ENCODE measurements at places on chromosomes 3 and 15.
A peak's percentile ranks its signal among the peaks of the same experiment; 100 is the strongest.

DNA sequence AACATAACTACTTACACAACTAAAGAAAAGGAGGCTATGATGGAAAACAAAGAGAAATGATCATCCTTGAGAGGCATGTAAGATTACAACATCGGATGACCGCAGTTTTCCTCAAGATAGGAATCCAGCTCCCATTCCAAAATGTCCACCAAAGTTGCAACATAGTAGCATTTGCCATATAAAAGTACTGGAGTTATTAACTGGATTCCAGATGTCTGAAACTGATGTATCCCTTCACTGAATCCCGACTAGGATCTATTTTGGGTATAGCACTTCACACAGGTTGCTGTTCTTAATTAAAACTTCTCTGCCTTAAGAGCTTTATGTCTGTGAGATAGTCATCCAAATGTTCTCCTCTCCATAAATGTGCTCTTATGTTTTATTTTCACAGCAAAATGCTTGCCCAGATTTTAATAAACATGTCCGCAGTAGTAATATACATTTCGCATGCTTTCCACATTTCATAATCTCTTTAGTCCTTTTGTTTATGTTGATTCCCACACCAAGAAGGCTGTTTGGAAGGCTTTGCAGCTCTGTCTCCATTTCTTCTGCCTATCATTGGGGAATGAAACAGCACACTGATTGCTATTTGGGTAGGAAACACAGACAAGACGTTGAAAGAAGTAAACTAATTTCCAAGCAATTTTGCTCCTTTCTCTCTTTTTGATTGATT, 716.5 kb upstream of the CFAP20DC start:
- H3K4me1 ChIP-seq, result peaks cover 6% of the 10 kb centered on the region
- H3K27ac ChIP-seq, result no peak overlapping the region
- H3K4me3 ChIP-seq, result no peak overlapping the region
- H3K36me3 ChIP-seq, result no peaks in the 10 kb centered on the region

GRCh38 chr3:184409946-184410500, 30.2 kb downstream of the CHRD start:
- no peaks in the 10 kb centered on the region for H3K36me3 ChIP-seq
- H3K27me3 ChIP-seq, result no peaks in the 10 kb centered on the region
- H3K4me3 ChIP-seq, result no peak overlapping the region
- no peaks in the 10 kb centered on the region for H3K4me1 ChIP-seq
- no peak for DNase-seq

DNA sequence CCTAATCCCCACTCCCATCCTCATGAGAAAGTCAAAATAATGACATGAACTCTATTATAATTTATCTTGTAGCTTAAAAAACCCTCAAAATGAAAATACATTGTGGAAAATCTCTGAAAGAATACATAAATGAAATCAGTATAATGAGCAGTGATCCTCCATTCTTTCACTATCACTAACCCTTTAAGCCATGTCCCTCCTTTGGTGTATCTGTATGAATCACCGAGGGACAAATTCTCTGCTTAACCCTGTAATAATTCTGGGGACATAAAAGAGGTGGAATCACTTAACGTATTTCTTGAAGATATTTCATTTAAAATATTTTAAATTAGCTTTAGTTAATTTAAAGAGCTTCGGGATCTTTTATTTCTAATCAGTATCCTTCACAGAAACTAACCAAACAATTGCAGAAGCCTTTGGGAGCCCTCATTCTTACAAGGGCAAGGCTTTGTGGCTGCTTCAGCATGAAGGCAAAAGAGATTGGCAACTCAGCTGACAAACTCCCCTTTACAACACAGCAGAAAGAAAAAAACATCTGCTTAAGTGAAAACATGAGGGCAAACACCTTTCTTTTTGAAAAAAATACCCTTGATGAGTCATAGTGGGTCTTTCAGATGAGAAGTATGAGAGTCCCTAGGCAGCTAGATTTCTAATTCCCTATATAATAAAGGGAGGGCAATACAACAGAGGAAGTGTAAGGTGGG, 44.0 kb upstream of the ALCAM start:
- no peak for DNase-seq
- peak overlapping the region; percentile 24 for H3K27ac ChIP-seq
- H3K27me3 ChIP-seq, result no peaks in the 10 kb centered on the region
- H3K4me3 ChIP-seq, result no peak overlapping the region

- H3K36me3 ChIP-seq, result peaks cover 24% of the 10 kb centered on the region
- H3K27me3 ChIP-seq, result no peaks in the 10 kb centered on the region
- peak overlapping the region; percentile 87 for H3K4me3 ChIP-seq
- DNase-seq, result peak; percentile 51
- peaks cover 29% of the 10 kb centered on the region for H3K4me1 ChIP-seq
Observed at GRCh38 chr3:38165722-38166387, 518 bp downstream of the OXSR1 start.

DNA sequence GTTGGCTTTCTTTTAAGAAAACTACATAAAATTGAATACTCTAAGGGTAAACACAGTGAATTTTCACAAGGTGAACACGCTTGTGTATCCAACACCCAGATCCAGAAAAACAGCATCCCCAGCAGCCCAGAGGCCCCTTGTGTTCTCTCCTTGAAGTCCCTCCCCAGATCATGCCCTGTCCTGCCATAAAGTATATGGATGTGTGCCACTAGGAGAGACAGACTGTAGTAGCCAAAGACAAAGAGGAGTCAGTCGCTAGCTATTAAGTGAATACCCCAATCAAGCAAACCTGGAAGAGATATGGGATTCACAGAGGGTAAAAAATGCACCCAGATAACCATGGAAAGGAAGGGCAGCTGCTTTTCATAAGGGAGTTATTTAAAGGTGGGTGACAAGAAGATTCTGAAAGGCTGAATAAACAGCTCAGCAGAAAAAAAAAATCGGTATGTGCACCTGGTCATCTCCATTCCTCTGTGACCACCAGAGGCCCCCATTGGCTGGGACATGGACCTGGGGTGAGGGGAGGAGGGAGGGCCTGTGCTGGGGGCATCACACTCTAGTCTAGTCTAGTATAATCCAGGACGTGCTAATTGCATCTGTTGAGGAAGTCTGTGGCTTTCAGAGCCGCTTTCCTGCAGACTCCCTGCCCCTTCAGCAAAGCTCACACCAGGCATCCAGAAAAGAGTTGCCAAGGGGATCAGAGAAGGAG, 167.3 kb upstream of the NDN start:
- no peak overlapping the region for H3K4me3 ChIP-seq
- no peak overlapping the region for H3K27ac ChIP-seq
- H3K27me3 ChIP-seq, result no peaks in the 10 kb centered on the region
- no peaks in the 10 kb centered on the region for H3K4me1 ChIP-seq

- H3K27me3 ChIP-seq, result no peaks in the 10 kb centered on the region
- H3K4me1 ChIP-seq, result peaks cover 16% of the 10 kb centered on the region
- H3K27ac ChIP-seq, result no peak overlapping the region
Observed at GRCh38 chr15:55194256-55194655, 2.5 kb downstream of the RSL24D1 start.

GRCh38 chr15:95864467-95864886, 466.0 kb upstream of the NR2F2 start:
- H3K27me3 ChIP-seq, result no peaks in the 10 kb centered on the region
- no peaks in the 10 kb centered on the region for H3K4me1 ChIP-seq
- no peak for DNase-seq

DNA sequence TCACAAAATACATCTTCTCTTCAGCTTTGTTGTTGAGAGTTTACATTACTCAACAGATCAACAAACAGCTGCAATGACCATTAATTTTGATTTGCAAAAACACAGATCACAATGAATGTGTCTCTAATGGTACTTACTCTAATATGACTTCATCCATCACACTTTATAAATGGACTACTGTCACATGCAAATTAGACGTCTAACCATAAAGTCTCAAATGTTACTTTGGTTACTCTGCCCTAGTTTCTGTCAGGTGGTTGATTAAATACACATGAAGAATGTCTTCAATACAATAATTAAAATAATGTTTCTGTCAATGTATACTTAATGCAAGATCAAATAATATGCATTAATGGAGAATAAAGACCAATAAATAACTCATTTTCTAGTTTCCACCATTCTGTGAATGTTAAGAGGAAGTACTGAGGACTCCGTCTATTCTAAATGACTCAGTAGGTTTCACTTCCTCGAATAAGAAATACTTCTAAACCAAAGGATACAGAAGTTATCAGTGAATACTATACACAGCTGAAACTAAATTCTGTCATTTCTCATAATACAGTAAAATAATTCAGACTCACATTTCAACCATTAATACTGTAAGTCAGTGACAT, 145.8 kb downstream of the CBLB start:
- no peaks in the 10 kb centered on the region for H3K27me3 ChIP-seq
- no peak overlapping the region for H3K27ac ChIP-seq
- H3K4me1 ChIP-seq, result no peaks in the 10 kb centered on the region
- DNase-seq, result no peak
- H3K4me3 ChIP-seq, result no peak overlapping the region
- H3K36me3 ChIP-seq, result peaks cover 20% of the 10 kb centered on the region

DNA sequence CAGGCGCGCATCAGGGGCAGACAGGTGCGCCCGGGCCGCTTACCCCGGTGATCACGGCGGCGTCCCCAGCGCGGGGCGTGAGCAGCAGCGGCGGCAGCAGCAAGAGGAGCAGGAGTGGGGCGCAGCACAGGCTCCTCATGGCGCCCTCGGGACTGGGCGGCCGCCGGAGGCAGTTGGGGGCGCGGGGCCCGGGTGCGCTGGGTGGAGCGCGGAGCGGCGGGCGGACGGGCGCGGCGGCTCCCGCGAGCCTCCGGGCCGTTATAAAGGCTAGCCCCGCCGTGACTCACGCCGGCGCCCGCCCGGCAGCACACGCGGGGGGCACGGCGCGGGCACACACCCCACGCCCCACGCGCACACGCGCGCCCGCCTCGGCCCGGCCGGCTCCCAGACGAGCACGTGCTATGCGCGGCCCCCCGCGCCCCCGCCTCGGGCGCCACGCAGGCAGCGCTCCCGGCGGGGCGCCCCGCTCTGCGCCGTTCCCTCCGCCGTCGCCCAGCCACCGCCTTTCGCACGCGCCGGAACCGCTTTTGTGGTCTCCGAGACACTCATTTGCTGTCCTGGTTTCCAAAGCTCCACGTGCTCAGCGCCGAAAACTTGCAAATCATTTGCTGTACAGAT, at the start of gene PROK2:
Gene PROK2, minus strand, starts transcription at position 235 of the 618 bp plus-strand sequence. Its CDS starts 96 bp downstream, at position 139.
- H3K27me3 ChIP-seq, result peaks cover 73% of the 10 kb centered on the region
- DNase-seq, result no peak
- H3K36me3 ChIP-seq, result peaks cover 7% of the 10 kb centered on the region
- no peak within 1 kb of the TSS for H3K27ac ChIP-seq
- no peak within 1 kb of the TSS for H3K4me3 ChIP-seq

DNA sequence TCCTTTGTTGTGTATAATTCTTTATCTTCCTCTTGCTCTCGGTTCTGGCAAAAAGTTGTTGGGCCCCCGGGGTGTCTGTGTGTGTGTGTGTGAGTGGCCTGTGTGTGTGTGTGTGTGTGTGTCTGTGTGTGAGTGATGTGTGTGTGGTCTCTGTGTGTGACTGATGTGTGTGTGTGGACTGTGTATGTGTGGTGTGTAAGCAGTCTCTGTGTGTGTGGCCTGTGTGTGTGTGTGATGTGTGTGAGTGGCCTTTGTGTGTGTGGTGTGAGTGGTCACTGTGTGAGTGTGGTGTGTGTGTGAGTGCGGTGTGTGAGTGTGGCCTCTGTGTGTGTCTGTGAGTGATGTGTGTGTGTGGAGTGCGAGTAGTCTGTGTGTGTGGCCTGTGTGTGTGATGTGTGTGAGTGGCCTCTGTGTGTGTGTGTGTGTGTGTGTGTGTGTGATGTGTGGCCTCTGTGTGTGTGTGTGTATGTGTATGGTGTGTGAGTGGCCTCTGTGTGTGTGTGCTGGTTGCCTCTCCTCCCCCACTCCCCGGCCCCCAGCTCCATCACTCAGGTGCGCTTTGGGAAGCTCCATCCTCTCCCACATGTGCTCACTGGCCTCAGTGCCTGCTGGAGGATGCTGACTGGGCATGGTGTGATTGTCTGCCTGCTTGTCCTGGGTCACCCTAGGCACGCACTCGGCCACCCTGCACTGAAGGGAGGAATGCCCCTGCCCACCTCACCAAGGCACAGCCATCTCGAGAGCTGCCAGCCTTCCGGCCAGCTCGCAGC, 8.8 kb downstream of the LINGO1 start:
- H3K4me1 ChIP-seq, result no peaks in the 10 kb centered on the region
- no peak for DNase-seq
- no peak overlapping the region for H3K27ac ChIP-seq
- H3K27me3 ChIP-seq, result peaks cover 6% of the 10 kb centered on the region
- no peaks in the 10 kb centered on the region for H3K36me3 ChIP-seq

DNA sequence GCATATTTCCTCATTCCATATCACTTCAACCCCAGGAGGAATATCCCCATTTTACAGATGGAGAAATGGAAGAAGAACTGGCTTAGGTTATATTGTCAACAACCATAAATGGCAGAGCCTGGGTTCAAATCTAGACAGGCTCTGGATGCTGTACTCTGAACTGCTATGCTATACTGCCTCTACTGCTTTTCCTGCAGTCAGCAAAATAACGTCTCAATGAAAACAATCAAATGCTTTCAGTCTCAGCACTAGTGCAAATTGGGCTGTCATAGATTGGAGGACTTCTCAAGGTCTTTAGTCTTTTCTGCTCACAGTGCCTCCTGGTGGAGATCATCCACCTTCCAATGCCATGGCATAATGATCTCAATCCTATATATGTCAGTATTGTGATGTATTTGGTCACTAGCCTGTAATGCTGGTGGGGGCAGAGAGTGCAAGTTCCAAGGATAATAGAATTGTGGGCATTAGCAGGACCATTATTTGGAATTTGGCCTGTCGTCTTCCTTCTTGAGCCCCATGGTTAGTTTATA, 285.0 kb downstream of the CLSTN2 start:
- DNase-seq, result no peak
- H3K27me3 ChIP-seq, result peaks cover 15% of the 10 kb centered on the region
- H3K4me3 ChIP-seq, result no peak overlapping the region
- no peaks in the 10 kb centered on the region for H3K36me3 ChIP-seq

DNA sequence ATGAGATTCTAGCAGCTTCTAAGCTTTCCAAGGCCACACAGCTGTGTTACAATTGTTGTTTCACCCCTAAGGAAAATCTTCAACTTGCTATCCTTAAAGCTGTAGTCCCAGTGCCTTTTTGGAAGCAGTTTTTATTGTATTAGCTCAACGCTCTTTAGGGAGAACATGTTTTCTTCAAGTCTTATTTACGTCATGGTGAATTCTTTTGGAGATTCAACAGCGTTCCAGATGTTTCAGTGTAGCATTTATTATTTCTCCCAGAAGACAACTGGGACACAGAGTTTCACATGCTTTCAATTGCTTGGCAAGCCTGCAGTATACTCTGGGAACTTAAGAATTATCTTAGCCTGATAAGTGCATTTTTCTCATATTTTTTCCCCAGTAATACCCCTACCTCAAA, 888.3 kb downstream of the PLOD2 start:
- H3K27ac ChIP-seq, result no peak overlapping the region
- DNase-seq, result no peak
- no peaks in the 10 kb centered on the region for H3K27me3 ChIP-seq
- no peaks in the 10 kb centered on the region for H3K36me3 ChIP-seq
- no peaks in the 10 kb centered on the region for H3K4me1 ChIP-seq

- H3K27me3 ChIP-seq, result no peaks in the 10 kb centered on the region
- no peak overlapping the region for H3K4me3 ChIP-seq
- no peak overlapping the region for H3K27ac ChIP-seq
- DNase-seq, result peak; percentile 27
Observed at GRCh38 chr3:25910997-25911396, 121.1 kb downstream of the OXSM start.

- H3K27me3 ChIP-seq, result peaks cover 12% of the 10 kb centered on the region
- peaks cover 19% of the 10 kb centered on the region for H3K4me1 ChIP-seq
- H3K4me3 ChIP-seq, result no peak overlapping the region
- no peak for DNase-seq
Observed at GRCh38 chr15:57927091-57927631, 138.3 kb downstream of the ALDH1A2 start.
